Mesothelial cell of epicardium (in vitro differentiated cells): ENCODE measurements at places on chromosomes 3 and 15.

DNA sequence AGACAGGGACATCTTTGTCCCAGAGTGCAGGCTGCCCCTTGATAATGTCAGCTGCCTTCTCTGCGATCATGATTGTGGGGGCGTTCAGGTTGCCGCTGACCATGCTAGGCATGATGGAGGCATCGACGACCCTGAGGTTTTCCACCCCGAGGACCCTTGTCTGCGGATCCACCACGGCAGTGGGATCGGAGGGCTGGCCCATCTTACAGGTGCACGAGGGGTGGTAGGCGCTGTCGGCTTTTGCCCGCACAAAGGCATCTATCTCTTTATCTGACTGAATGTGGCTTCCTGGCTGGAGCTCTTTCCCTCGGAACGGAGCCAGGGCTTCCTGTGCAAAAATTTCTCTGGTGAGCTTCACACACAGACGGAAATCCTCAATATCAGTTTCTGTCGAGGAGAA, 28.4 kb downstream of the CHDH start:
- DNase-seq, result no peak

GRCh38 chr3:185737020-185737419, 87.8 kb downstream of the IGF2BP2 start:
- no peak for DNase-seq

DNA sequence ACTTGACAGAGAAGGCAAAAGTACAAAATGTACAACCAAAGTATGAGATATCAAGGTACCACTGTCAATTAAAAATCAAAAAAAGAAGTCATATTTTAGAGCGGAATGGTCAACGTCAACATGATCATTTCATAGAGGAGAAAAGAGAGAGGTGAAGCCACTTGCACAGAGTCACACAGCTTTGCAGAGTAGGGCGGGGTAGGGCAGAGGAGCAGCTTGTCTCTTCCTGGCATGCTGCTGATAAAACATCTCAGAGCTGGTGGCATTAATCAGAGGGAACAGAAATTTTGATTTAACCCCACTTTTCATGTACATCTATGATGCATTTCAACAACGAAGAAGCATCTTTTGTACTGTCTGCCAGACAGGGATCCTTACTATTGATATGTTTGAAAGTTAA, 5.2 kb upstream of the IGF1R start:
- DNase-seq, result no peak

- no peak for DNase-seq
Measured at GRCh38 chr3:190124067-190124466, 3.4 kb upstream of the P3H2 start.

- no peak for DNase-seq
Measured at GRCh38 chr3:121491683-121492320, 54.0 kb downstream of the POLQ start.

DNA sequence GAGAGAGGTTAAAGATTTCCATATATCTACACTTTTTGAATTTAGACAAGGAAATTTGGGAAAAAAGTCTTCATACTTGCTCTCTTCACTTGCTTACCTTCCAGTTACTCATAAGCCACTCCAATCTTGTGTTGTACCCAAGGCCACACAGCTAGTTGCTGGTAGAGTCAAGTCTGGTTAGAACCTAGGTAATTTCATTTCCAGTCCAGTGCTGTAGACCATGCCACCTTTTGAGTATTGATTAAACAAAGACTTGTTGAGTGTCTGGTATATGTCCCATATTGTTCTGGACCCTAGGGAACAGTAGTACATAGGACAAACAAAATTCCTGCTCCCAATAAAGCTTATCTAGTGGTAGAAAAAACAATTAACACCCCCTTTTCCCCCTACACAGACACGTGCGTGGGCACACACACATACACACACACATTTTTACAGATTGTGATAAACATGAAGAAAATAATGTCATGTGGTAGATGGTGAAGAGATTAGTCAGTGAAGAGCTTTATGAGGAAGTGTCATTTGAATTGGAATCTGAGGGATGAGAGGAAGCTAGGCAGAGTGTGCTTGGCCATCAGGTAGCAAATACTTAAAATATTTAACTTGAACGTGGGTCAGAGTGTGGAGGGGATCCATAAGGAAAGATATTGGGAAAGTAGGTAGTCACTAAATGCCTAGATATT, 2.1 kb downstream of the CMC1 start:
- DNase-seq, result no peak

- no peak for DNase-seq
Measured at GRCh38 chr3:153210146-153210545, 48.1 kb downstream of the RAP2B start.

GRCh38 chr15:51190424-51191068, 95.8 kb upstream of the TNFAIP8L3 start:
- no peak for DNase-seq

DNA sequence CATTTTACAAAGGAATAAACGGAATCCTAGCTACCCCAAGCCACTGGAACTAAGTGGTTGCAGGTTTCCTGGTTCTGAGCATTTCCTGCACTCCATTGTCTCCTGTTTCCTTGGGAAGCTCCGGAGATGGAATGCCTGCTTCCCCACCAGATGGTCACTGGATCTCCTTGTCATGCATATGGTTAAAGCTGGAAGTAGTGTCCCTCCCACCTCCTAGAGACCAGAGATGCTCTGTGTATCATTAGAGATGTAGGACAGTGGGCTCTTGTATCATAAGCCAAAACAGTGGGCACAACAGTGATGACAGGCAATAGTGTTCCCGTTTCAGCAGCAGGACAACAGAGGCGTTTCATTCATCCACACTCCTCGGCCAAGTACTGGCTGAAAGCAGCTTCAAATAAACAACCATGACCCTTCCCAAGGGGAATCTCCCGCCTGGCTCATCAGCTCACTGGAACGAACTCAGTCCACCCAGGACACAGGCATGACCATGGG, 136.2 kb upstream of the EIF1B start:
- DNase-seq, result no peak

GRCh38 chr3:123642182-123642956, 57.5 kb upstream of the HACD2 start:
- no peak for DNase-seq

DNA sequence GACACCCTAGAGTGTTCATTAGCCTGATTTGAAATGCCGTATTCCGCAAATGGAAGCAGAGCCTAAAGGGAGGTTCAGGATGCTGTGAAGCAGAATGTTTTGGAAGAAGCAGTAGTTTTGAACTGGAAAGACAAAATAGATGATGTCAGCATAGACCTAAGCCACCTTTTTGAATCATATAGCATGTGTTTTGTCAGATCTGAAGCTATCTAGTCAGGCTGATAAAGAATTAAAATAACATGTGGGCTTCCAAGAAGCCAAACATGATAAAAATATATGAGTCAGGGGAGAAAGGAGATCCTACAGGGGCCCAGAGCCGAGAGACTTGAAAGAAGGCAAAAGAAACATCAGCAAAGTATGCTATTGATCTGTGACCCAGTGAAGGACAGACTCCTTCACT, 47.2 kb upstream of the RASA2 start:
- no peak for DNase-seq

GRCh38 chr3:25438791-25439555, 10.9 kb downstream of the RARB start:
- no peak for DNase-seq

- DNase-seq, result no peak
Measured at GRCh38 chr3:61650719-61651410, 89.5 kb downstream of the PTPRG start.

- DNase-seq, result no peak
Measured at GRCh38 chr15:92407321-92407720, 13.6 kb downstream of the ST8SIA2 start.

DNA sequence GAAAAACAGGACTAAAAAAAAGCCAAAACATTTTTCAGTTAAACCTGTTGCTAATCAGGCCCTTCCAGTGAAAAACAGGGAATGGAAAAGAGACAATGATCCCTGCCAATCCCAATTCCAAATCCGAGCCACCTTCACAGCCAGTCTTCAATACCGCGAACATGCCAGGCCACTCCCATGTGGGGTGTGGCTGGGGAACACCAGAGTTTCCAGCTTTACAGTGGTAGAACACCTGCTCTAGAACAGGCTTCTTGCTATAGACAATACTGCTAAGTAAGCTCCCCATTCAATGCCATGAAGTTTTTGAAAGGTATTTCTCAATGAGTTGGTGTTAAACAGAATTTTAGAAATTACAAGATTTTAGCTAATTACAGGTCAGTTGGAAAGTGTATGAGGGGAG, 228.3 kb downstream of the ATP8B4 start:
- no peak for DNase-seq

GRCh38 chr3:43001094-43001553, 22.0 kb downstream of the GASK1A start:
- no peak for DNase-seq

- no peak for DNase-seq
Measured at GRCh38 chr3:185332026-185332735, 30.8 kb upstream of the MAP3K13 start.

DNA sequence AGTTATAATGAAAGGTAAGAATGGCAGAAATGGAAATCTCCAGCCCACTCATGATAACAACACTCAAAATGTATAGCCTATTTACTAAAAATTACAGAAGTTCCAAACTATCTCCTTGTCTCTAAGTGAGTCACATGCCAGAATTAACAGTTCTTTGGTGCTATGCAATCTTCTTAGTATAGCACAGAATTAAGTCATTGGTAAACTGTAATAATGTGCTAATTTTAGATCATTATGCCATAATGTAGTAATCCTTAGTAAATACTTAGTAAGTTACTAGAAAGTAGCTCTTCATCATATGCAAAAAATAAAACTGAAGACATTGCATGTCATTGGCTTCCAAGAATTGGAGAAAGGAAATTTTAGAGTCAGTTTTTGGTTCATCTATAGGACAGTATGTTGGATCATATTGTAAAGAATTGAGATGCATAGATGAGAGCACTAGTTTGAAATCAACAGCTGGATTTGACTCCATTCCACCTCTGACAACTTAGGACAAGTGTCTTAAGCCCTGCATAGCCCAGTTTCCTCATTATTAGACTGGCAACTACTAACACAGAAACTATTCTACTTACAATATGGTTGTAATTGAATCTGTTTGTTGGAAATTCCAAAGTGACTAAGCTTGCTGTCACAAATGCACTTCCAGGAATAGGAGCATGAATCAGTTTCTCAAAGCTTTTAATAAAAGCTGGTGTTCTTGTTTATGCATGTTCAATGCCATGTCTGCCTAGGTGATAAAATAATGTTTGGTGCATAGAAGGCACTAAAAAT, 40.1 kb upstream of the CD47 start:
- no peak for DNase-seq

DNA sequence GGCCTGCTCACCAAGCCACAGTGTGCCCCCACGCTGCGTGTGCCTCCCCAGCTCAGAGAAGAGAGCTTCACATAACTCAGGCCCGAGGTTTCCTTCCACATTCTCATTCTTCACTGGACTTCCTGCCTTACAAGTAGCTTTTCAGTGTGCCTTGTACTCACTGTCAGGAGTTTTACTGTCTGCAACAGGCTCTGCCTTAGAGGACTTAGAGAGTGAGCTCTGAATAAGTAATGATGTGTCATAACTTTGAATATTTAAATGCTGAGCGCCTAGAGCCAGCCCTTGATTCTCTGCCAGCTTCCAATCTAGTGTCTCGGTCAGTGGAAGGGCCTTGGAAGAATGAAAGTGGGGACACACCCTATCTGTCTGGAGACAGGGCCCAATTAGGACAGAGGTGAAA, 41.8 kb downstream of the ITGB5 start:
- DNase-seq, result no peak

DNA sequence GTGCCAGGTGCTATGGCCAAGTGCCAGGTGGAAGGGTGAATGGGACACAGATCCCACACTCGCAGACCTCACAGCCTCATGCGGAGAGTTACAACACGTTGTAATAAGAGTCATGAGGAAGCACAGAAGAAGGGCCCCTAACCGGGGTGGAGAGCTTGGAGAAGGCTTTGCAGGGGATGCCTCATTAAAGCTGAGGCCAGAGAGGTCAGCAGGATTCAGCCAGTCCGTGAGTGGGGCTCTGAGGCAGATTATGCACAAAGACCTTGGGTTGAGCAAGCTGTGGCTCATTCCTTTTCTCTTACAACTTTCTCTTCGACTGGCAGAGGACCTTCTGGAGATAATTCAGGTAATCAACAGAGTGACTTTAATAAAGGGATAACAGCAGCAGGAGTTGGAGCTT, 65.3 kb upstream of the SNRK start:
- no peak for DNase-seq

DNA sequence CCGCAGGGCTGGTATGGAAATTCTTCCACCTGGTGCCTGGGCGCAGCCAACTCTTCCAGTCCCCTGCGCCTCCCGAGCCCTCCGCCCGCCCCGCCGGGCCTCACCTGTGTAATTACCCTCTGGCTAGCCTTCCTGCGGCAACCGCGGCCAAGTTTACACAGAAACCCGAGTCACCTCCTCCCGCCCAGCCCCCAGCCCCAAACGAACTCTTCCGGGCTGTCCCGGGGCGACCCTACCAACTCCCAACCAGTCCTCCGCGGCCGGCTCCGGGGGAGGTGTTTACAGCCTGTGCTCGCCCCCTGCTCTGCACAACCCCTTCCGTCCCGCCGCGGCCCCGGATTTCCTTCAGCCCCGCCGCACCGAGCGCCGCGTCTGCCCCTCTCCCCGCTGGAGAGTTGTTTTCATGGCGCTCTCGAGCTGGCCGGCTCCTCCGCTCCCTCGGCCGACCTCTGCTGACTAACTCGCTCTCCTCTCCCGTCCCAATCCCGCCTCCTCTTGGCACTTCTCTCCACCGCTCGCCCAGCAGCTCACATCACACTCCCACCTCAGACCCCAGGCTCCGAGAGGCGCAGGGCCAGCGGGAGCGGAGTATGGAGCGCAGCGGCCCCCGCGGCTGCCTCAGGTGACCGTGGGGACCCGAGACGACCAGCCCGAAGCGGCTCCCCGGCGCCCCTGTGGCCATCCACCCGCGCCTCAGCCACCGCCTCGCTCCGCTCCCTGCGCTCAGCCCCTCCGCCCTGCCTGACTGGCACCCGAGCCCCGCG, 538 bp downstream of the ATOSA start:
- no peak for DNase-seq

- no peak for DNase-seq
Measured at GRCh38 chr3:57949785-57950615, 58.2 kb upstream of the FLNB start.

DNA sequence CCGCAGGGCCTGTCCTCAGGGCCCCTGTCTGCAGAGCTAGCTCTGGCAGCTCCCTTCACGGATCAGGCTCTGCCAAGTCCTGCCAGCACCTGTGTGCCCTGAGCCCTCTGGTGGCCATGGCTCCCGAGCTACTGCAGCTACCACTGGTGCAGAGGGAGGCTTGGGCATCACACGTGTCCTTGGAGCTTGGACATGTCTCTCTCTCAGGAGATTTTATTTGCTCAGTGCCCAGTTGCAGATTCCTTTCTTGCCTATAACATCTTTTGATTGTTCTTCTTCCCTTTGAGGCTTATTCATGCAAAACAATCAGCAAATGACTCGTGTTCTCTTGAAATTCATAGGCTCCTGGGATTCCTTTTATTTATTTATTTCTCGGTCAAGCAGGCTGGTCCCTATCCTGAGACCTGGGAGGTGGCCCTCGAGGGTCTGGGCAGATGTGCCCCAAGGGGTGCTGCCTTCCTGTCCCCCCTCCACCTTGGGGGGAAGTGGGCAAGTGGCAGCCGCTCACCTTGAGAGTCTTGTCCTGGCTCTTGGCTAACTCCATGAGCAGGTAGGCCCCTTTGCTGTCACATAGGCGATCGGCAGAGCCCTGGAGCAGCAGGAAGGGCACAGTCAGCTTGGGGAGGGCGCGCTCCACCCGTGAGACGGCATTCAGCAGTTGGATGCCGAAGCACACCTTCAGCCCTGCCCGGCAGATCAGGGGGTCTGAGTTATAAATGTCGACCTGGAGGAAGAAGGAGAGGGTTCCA, 21.9 kb downstream of the ABTB1 start:
- no peak for DNase-seq

- no peak for DNase-seq
Measured at GRCh38 chr3:2898591-2899353, 211.4 kb downstream of the IL5RA start.
